ENCODE measurements at places on chromosomes 11 and 22. TPM values are rescaled to one million over a fixed set of nuclear protein-coding genes. Genes with fewer than 3 reads are reported as not detected.

Gene ZNF214
- polyA plus RNA-seq, result not detected

Gene XKR3
- polyA plus RNA-seq, result not detected

Gene CARD18
- polyA plus RNA-seq, result not detected

DNA sequence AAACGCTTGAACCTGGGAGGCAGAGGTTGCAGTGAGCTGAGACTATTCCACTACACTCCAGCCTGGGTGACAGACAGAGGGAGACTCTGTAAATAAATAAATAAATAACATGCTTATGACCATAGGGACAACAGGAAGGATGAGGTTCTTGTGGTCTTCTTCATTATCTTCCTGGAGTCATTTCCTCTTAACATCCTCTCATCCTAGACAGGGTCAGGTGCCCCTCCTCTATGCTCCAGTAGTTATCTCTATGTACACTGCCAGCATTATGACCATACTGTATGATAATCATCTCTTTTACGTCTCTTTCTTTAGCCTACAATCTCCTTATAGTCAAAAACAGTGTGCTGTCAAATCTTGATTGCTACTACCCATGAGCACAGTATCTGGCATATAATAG lies 17.7 kb downstream of the RAB30 start:
- no peak for DNase-seq

DNA sequence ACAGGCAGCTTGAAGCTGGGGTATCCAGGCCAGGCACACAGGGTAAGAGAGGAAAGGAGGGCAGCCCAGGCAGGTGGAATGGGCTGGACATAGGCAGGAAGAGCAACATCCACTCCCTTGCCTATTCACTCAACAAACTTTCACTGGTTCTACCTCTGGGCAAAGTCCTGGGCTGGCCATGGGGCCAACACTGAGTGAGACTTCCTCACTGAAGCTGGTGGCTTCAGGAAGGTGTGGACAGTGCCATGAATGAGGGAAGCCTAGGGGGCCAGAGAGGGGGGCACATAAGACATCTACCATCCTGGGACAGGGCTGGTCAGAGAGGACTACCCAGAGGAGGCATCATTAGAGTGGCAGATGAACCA lies 44.9 kb upstream of the TCF20 start:
- no peak for DNase-seq

DNA sequence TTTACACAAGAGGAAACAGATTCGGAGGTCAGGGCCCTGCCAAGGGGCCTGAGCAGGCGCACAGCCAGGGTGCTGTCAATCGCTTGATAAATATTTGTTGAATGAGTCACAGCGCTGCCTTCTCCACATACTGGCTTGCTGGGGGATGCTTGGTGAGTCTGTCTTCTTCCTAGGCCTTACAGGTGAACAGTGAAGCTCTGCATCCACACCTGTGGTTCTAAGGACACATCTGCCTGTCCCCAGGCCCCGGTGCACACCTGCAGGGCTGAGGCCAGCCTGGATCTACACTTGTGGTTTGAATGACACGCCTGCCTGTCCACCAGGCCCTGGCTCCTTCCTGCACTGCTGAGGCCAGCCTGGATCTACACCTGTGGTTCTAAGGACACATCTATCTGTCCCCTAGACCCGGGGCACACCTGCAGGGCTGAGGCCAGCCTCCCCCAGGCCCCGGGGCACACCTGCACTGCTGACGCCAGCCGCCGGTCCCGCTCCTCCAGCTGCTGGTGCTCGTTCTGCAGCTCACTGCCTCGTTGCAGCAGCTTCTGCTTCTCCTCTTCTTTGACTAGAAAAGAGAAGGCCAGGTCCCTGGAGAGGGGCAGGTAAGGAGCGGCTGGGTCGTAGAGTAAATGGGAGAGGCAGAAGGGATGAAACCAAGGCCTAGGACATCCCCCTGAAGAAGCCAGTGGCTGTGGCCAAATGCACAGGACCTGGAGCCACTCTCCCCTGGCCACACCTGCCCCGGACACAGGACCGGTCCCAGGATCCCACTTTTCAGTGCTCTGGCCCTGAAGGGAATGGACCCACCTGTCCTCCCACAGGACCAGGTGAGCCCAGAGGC lies 124.6 kb downstream of the PHF21B start:
- no peak for DNase-seq

All from CD14-positive monocyte (primary cell).